Activated CD8-positive, alpha-beta memory T cell treated with anti-CD3 and anti-CD28 coated beads, Interleukin-2, amount 50 U/mL, for 4 hours (primary cell): ENCODE measurements at places on chromosomes 5 and 9.

- DNase-seq, result no peak
These were observed 36.0 kb upstream of the SVEP1 start for GRCh38 chr9:110615498-110615897.

GRCh38 chr5:56580864-56581263 lies 234.5 kb upstream of the MAP3K1 start:
- no peak for DNase-seq

- DNase-seq, result no peak
These were observed 9.2 kb upstream of the LRRC14B start for GRCh38 chr5:182126-182525.

GRCh38 chr5:72649449-72649848 lies 142.2 kb upstream of the ZNF366 start:
- DNase-seq, result no peak

- DNase-seq, result no peak
These were observed 79.6 kb downstream of the ADAMTS2 start for GRCh38 chr5:179265514-179266290.

- no peak for DNase-seq
These were observed 782 bp upstream of the SKP1 start for GRCh38 chr5:134177369-134178095.

- no peak for DNase-seq
These were observed 483.1 kb downstream of the BNC2 start for GRCh38 chr9:16387382-16387781.

DNA sequence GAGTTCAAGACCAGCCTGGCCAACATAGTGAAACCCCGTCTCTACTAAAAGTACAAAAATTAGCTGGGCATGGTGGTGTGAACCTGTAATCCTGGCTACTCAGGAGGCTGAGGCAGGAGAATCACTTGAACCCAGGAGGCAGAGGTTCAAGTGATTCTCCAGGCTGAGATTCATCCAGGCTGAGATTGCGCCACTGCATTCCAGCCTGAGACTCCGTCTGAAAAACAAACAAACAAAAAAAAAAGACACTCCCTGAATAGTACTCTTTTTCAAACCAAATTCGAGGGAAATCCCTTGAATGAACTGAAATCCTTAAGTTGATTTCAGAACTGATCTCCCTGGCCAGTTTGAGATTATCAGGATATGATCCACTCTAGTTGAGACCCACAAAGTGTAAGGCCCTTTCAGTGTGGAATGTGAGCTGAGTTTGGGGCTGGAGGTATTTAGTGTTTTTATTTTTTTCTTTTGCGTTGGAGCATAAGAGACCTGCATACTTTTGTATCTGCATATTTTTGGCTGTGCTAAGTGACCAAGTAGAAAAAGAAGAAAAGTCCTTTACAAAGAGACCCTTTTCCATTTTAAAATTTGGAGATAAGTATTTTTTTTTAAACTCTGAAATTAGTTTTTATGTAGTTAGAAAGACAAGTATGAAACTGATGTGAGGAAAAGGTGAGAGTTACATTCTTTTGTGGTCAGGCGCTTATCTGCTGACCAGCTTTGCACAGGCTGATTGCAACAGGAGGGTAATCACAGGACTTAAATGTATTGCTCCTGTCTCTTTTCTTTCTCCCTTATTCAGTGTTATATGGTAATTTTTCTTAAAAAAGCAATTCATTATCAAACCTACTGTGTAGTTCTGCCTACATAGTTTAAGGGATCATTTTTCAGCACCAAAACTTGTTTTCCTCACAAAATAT lies 42.9 kb downstream of the TMEFF1 start:
- DNase-seq, result no peak

DNA sequence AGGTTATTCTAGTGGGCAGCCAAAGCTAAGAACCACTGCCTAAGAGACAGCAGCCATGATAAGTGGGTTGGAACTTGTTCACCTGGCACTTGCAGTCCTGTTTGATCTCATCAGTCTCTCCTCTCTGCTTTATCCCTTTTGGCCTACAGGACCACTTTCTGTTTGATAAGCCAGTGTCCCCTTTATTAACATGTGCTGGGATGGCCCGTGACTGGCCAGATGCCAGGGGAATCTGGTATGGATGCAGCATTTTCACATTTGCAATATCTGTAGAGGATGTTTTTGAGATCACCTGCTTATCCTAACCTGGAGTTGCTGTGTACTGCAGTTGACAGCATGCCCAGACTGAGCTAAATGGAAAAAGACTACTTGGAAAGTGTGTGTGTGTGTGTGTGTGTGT lies 23.6 kb downstream of the CKMT2 start:
- DNase-seq, result no peak

DNA sequence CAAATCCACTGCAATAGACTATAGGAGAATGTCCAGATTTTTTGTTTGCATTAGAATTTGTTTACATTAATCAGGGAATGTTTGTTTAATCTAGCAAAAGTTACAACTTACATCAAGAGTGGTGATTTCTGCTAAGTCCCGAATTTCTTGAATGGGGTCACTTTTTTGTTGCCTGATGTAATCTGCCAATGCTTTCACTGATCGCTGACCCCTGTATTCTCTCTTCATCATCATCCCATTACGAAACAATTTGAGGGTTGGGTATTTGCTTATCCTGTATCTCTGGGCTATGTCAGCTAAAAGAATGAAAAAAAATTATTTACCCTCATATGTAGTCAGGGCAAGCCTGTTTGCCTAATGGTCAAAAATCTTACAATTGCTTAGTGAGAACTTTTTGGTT lies 76.9 kb downstream of the ERP44 start:
- no peak for DNase-seq

GRCh38 chr5:1686016-1686802 lies 113.4 kb downstream of the MRPL36 start:
- DNase-seq, result no peak

GRCh38 chr5:1252681-1253080 lies 27.5 kb downstream of the SLC6A18 start:
- no peak for DNase-seq

- DNase-seq, result no peak
These were observed 141.7 kb downstream of the FGF1 start for GRCh38 chr5:142544071-142544753.

DNA sequence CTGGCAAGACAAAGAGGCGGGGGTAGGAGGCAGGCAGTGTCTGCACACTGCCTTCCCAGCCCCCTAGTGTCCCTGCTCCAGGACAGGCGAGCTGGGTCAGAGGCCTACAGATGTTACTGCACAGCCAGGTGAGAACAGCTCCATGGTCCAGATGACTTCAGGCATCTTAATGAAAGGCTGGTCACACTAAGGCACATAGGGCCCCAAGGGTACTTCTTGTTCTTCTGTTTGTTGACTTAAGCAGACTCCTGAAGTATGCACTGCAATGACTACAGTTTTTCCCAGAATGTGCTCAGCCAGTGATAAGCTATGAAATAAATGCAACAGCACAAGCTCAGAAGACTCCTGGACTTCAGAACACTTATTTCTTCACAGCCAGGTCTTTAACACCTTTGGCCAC lies 27.4 kb downstream of the ATPSCKMT start:
- no peak for DNase-seq

GRCh38 chr9:5578698-5579085 lies 50.2 kb upstream of the RIC1 start:
- DNase-seq, result no peak

DNA sequence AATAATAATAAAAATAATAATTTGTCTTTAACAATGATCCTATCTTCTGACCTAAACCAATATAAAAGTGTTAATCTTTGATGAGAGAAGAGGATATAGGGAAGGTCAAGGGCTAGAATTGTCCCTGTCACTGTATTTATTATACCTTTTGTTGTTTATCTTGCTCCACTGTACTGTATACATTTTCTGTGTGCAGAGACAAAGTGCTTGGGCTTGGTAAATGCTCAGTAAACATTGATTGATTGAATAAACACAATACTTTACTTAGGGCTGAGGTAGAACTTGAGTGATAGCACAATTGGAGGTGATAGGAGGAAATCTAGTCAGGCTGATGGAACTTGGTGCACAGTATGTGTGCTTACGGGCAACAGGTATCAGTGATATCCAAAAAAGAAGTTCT lies 161.2 kb downstream of the ARRDC3 start:
- no peak for DNase-seq

GRCh38 chr5:31726952-31727351 lies 88.0 kb downstream of the PDZD2 start:
- DNase-seq, result no peak

GRCh38 chr9:129208207-129209032 lies 30.4 kb upstream of the IER5L start:
- peak; percentile 71 for DNase-seq

GRCh38 chr5:128984480-128984879 lies 19.2 kb downstream of the SLC27A6 start:
- DNase-seq, result no peak

DNA sequence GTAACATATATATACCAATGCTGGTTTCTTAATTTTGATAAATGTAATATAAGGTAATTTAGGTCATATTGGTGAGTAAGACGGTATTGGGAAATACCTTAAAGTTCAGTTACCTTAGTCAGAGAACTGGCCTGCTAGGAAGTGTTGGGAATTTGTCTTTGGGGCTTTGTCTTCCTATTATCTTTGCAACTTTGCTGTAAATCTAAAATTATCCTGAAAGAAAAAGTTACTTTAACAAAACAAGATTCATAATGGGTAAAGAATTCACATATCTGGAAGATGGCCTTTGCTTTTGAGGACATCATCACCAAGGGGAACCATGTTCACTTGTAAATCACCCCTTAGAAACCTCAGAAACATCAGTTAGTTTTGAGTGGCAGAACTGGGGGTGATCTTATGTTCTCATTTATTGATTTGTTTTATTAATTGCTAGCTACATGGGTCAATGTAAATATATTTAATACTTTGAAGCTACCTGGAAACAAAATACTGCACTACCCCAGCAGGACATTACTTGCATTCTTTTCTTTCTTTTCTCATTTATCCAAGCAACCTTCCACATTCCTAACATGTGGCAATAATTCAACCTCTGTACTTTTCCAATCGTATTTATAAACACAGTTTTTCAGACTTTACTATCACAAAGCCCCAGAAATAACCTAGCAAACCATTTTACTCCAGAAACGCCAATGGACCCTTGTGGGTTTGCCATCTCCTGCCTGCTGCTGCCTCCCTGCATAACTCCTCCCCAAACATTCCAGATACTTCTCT lies 41.4 kb downstream of the GLIS3 start:
- DNase-seq, result no peak

GRCh38 chr9:124559871-124560270 lies 52.7 kb upstream of the NR5A1 start:
- DNase-seq, result no peak

DNA sequence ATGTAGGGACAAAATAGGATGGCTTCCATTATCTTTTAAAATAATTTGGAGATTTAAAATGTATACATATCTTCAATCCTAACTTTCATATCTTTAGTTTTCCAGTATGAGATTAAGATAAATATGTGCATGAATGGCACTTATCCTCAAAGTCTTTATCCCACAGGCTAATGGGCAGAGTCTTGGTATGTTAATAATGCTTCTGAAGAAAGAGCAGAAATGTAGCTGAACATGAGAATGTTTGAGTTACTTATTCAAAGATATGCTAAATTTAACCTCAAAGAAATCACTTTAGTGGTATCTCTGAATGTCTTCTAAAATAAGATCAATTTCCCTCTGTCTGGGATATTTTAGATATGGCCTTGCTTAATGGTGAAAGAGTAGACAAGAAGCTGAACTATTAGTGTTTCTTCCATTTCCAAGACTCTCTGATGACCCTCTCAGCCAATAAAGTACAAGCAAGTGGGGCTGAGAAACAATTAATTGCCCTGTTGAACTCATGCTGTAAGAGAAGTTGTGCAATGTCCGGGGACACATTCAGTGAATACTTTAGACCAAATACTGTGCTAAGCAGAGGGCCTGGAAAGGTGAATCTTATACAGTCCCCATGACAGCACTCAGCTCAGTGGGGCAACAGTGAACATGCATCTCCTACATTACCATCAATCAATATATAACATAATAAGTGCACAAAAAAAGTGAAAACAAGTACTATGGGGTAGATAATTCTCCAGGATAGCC lies 50.0 kb upstream of the ADAMTSL1 start:
- no peak for DNase-seq
